Eye (tissue), 1 donor: ENCODE measurements at places on chromosomes 3 and 15.

DNA sequence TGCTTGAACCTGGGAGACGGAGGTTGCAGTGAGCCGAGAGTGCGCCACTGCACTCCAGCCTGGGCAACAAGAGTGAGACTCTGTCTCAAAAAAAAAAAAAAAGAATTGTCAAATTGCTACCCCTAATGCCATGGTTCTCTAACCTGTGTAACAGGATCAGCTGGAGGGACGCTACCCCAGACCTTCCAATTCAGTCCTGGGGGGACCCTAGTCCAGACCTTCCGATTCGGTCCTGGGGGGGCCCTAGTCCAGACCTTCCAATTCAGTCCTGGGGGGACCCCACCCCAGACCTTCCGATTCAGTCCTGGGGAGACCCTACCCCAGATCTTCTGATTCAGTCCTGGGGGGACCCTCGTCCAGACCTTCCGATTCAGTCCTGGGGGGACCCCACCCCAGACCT lies 29.8 kb upstream of the MUC20 start:
- no peak for DNase-seq

GRCh38 chr15:39792844-39793335 lies 10.2 kb upstream of the FSIP1 start:
- DNase-seq, result no peak

GRCh38 chr15:32029409-32029861 lies 880 bp upstream of the CHRNA7 start:
- peak; percentile 85 for DNase-seq

DNA sequence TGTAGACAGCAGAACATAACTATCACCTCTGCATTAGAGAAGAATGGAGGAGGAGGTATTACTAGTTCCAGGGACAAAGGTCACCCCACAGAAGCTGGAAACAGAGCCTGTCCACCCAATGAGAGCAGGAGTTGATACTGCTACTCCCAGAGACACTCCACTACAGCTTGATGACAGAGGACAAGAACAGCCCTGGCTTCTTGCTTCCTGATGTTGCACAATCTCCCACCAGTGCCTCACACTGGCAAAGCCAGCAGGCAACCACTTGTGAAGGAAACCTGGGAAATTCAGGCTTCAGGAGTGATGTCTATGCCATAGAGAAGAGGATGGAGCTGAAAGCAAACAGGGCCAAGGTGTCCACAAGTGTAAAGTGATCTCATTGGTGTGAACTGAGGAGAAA lies 78.0 kb upstream of the POU1F1 start:
- DNase-seq, result no peak

DNA sequence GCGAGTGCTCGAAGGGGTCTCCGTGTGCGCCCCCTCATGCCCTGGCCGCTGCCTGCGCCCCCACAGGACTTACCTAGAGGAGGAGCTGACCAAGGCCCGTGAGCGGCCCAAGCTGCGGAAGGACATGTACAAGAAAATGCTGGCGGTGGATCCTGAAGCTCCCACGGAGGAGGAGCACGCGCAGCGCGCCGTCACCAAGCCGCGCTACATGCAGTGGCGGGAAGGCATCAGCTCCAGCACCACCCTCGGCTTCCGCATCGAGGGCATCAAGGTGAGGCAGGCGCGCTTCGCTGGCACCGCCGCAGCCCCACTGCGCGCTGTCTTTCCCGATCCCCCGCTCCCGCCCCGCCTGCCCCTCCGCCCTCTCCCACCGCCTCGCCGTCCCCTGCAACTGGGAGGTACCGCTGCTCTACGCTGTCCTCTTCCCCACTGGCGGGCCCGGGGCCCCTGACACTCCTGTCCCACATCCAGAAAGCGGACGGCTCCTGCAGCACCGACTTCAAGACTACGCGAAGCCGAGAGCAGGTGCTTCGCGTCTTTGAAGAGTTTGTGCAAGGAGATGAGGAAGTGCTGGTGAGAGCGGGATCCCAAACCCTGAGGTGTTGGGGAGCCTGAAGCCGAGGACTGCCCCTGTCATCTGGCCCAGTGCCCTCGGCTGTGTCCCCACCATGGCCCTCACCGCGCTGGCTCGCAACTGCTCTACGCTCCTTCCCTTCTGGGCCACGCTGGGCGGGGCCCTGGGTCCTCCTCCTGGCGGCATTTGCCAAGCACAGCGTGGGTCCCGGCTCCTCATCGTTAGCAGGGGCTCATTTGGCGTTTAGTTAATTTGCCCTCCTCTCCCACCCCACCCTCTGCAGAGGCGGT lies 8.5 kb downstream of the ITPKA start:
- DNase-seq, result peak; percentile 59

- no peak for DNase-seq
These were observed 625.9 kb upstream of the ADAMTS9 start for GRCh38 chr3:65313666-65314065.

GRCh38 chr15:78007211-78007931 lies 70.1 kb downstream of the TBC1D2B start:
- DNase-seq, result no peak

- peak; percentile 41 for DNase-seq
These were observed 15.3 kb upstream of the MCCC1 start for GRCh38 chr3:183114384-183115178.

DNA sequence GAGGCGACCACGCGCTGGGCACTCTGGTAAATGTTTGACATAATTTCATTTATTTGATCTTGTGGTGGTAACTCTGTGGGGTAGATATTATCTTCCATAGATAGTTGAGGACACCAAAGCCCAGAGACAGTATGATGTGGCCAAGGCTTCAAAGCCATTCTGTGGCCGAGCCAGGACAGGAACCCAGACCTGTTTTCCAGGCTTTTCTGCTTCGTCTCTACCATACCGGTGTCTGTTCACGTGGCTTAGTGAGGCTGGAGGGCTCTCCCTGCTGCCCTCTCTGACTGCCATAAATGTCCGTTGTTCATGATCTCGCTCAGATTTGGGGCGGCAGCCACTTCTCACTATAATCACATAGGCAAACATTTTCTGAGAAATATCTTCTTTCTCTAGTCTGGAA lies 134.7 kb downstream of the PEX5L start:
- DNase-seq, result no peak

- peak; percentile 70 for DNase-seq
These were observed 10.6 kb upstream of the PARL start for GRCh38 chr3:183895296-183895695.

DNA sequence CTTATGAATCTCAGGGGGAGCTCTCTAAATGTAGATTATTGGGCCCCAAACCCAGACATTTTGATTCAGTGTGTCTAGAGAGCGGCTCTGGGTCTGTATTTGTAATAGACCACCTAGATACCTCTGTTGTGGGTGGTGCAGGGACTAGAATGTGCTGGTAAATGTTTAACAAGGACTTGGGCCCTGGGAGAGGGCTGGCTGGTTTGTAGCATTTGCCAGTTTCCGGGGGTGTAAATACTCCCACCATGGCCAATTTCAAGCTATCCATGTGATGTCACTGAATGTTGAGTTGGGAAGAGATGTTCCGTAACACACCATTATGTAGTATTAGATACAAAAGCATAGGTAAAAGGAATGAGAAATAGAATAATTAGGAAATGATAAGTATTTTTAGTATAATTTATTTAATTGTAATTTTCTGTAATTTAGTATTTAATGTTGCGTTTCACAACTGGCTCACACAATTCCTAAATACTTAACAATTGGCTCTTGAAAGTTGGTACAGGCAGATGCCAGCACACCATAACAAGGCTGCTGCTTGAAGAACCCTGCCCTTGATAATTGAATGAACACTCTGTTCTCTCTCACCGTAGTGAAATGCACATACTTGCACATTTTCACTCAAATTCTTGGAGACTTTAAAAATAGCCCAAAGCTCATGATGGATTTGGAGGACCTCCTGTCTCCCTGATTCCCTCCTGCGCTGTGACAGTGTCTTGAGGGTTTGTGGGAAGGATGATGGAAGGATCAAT lies 359.2 kb upstream of the PROK2 start:
- no peak for DNase-seq

DNA sequence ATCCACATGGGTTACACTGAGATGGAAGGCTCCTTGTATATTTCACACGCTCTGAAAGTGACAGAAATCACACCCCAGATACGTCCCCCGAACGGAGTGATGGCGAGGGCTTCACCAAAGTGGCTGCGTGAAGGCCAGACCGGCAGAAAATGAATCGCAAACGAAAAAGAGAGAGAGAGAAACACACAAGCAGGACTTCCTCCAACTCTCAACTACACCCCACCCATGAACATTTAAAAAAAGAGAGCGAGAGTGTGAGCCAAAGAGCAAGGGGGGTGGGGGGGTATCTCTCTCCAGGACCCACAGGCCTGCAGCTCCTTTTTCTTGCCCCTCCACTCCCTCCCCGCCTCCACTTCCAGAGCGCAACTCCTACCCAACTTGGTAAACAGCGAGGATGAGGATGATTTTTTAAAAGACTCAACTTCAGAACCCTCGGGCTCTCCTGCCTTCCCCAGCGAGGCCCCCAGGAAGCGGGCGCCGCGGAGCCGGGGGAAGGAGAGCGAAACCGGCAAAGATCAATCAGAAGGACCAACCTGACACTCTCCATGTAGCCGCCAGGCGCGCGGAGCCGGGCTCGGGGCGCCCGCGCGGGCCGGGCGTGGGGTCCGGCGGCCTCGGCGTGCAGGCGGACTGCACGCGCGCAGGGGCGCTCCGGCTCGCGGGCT lies 519.1 kb downstream of the FOXP1 start:
- DNase-seq, result peak; percentile 90

DNA sequence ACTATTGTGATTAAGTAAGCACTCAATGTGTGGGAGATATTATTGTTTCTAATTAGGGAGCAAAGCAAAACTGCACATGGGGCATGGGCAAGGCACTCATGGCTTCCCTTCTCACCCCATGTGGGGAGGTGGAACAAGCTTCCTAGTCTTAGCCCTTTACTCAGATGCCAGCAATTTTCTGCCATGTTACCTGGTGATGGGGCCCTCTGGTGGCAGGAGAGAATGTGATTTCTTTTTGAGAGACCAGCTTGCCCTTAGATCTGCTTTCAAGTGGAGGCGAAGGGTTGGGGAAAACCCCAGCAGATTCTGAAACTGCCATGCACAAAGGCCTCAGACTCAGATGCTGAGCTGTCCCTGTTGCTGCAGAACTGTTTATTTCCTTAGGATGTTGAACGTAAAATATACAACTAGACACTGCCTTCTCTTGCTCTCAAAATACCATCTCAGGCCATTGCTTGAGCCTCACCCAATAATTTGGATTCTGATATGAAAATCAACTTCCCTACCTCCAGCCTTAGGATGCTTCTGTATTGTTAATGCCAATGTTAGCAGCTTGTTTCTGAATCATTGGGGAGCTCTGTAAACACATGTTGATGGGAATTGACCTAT lies 130.2 kb upstream of the TPRG1 start:
- peak; percentile 4 for DNase-seq

DNA sequence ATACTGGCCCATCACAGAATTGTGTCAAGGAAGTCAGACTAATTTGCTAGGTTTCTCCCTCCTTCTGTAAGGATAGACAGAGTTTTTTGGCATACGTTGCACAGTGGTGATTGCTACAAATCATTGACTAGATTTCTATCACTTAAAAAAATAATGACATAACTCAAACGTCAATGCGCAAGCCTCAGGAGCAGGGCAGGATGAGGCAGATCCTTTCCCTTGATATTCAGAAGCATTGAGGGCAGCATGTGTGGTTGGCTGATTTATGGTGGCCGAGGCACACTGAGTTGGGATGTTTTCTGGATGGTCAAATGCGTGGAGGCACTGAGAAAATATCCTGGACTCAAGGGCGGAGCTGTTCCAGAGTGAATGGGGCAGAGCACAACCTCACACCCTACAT lies 14.4 kb downstream of the THSD4 start:
- no peak for DNase-seq

- no peak for DNase-seq
These were observed 552.8 kb downstream of the NAALADL2 start for GRCh38 chr3:175411946-175412345.

- DNase-seq, result peak; percentile 72
These were observed 172.7 kb upstream of the CTNNB1 start for GRCh38 chr3:41026394-41027177.

GRCh38 chr3:10344944-10345575 lies 24.1 kb upstream of the SEC13 start:
- no peak for DNase-seq

DNA sequence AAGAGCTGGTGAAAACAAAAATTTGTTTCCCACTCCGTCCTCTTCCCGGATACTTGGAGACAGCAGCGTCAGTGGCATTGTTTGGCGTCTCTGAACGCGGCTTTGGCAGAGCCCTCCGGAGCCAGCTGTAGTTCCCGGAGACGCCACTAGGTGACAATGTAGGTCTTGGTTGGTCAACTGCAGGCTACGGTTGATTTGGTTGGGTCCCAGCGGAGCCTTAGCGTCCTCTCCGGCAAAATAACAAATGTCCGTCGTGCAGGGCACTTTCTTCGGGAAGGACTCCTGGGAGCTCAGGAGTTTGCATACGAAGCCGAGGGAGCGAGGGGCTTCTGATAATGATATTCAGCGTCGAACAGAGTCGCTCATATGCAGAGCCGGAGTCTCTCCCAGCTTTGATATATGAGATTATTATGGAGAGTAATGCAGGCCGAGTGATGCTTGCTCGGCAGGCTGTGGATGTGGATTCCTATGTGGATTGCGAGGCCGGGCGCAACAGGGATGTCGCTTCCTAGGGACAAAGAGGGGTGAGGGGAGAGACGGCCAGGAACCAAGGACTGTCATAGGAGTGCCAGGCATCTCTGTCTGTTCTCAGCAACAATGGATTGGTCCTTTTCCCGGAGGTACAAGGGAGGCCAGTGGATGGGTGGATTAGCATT lies 74.8 kb downstream of the IL20RB start:
- peak; percentile 97 for DNase-seq

DNA sequence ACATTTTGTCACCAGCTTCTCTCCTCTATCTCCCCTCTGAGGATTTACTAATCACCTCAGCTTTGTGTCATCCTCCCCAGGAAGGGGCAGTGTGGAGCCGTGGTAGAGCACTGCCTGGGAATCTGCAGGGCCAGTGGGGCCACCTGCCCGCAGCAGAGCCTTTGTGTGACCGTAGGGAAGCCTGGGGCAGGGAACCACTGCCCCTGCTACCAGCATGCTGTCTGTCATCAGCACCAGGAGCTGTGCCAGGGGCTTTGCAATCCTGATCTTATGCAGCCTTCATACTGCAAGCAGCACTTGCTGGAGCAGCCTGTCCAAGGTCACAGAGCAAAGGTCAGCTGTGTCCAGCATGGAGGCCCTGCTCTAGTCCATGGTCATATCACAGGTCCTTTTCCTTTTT lies 170.2 kb upstream of the IL12A start:
- DNase-seq, result peak; percentile 55

DNA sequence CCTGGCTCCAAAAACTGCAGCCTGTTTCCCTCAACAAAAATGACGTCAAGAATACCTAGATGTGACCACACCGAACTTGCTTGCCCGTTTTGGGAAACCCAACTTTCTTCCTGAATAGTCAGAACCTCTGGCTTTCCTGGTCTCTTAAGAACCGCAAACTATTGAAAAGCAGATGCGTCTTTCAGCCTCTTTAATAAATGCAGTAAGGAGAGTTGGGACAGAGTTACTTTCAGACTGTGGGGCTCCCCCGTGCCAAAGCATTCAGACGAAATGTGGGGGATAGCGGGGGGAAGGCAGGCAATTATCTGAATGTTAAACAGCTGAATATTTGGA lies 1.2 kb upstream of the PROK2 start:
- DNase-seq, result no peak

GRCh38 chr15:20294651-20295237 lies 246.9 kb downstream of the GOLGA6L6 start:
- no peak for DNase-seq

- DNase-seq, result no peak
These were observed 39.3 kb downstream of the IL1RAP start for GRCh38 chr3:190552969-190553759.
